MM.1S (cell line): ENCODE measurements at places on chromosomes 5 and 9.

DNA sequence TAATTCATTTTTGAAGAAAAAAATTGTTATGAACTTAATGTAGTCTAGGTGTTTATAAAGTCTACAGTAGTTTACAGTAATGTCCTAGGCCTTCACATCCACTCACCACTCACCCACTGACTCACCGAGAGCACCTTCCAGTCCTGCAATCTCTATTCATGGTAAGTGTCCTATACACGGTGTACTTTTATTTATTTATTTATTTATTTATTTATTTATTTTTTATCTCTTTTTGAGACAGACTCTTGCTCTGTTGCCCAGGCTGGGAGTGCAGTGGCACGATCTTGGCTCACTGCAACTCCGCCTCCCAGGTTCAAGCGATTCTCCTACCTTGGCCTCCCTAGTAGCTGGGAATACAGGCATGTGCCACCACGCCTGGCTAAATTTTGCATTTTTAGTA is 39.3 kb upstream of the PIK3R1 start:
- no peak overlapping the region for H3K27ac ChIP-seq
- H3K27me3 ChIP-seq = no peaks in the 10 kb centered on the region
- H3K4me1 ChIP-seq = no peaks in the 10 kb centered on the region
- no peaks in the 10 kb centered on the region for H3K36me3 ChIP-seq

GRCh38 chr5:82480331-82480730 is 202.2 kb upstream of the RPS23 start:
- no peak overlapping the region for H3K4me3 ChIP-seq
- H3K27ac ChIP-seq = no peak overlapping the region
- no peaks in the 10 kb centered on the region for H3K4me1 ChIP-seq
- H3K27me3 ChIP-seq = no peaks in the 10 kb centered on the region
- DNase-seq = no peak

- no peaks in the 10 kb centered on the region for H3K36me3 ChIP-seq
- no peak overlapping the region for H3K27ac ChIP-seq
- H3K4me3 ChIP-seq = no peak overlapping the region
- no peaks in the 10 kb centered on the region for H3K27me3 ChIP-seq
Observed at GRCh38 chr9:14687042-14687719, 6.1 kb downstream of the ZDHHC21 start.

DNA sequence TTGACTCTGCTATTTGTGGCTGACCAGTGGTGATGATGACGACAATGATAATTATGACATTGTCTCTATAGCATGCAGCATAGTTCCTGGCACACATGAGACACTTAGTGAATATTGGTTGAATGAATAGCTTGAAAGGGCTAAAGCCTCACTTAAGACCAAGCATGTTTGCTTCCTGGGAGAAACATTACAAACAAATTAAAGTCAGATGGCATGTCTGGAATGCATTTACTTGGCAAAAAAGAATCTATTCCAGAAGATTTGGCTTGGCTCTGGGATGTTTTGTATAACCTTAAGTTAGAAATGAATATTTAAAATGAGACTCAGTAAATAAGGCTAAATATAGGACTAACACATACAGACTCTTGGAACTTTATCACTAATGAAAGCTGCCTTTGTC is 21.6 kb downstream of the GAS1 start:
- H3K36me3 ChIP-seq = no peaks in the 10 kb centered on the region
- H3K4me3 ChIP-seq = no peak overlapping the region
- H3K27ac ChIP-seq = no peak overlapping the region
- H3K4me1 ChIP-seq = no peaks in the 10 kb centered on the region
- no peak for DNase-seq
- H3K27me3 ChIP-seq = no peaks in the 10 kb centered on the region

DNA sequence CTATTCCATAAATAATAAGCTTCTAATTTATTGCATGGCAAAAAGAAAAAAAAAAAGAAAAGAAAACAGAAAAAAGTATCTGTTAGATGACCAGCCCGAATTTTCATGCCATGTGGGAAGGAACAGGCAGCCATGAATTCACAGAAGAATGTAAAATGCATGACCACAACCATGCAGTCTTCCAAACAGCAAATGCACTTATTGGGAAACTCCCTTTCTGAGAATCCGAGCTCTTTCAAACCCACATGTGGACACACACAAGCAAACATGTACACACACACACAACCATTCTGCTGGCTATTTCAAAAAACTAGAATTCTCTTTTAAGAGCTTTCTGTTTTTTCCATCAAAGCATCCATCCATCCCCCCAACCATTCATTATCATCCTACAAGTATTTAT is 236.1 kb downstream of the DNAH5 start:
- H3K27ac ChIP-seq = no peak overlapping the region
- no peaks in the 10 kb centered on the region for H3K36me3 ChIP-seq
- no peaks in the 10 kb centered on the region for H3K4me1 ChIP-seq
- H3K27me3 ChIP-seq = no peaks in the 10 kb centered on the region
- DNase-seq = no peak

DNA sequence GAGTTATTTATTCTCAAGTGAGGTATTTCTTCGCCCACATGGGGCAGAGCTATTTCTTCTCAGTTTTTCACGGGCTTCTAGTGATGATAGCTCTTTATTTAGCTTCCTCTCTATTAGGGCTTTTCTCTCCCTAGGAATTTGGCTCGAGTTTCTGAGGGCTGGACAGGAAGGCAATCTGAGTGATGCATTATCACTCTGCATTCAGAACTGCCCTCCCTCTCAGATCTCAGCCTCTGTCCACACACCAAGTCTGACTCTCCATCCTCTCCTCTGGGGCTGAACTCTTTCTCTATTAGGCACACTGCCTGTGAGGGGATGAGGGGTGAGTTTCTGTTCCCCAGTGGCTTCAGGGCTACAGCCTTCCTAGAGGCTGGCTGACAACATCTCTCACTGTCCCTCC is 14.9 kb upstream of the SCAMP1 start:
- no peaks in the 10 kb centered on the region for H3K27me3 ChIP-seq
- no peaks in the 10 kb centered on the region for H3K36me3 ChIP-seq
- H3K4me1 ChIP-seq = no peaks in the 10 kb centered on the region
- H3K27ac ChIP-seq = no peak overlapping the region

- no peaks in the 10 kb centered on the region for H3K36me3 ChIP-seq
- H3K27me3 ChIP-seq = no peaks in the 10 kb centered on the region
- no peak for DNase-seq
- no peak overlapping the region for H3K27ac ChIP-seq
- no peak overlapping the region for H3K4me3 ChIP-seq
- no peaks in the 10 kb centered on the region for H3K4me1 ChIP-seq
Observed at GRCh38 chr5:146765089-146765832, 113.3 kb downstream of the PPP2R2B start.

DNA sequence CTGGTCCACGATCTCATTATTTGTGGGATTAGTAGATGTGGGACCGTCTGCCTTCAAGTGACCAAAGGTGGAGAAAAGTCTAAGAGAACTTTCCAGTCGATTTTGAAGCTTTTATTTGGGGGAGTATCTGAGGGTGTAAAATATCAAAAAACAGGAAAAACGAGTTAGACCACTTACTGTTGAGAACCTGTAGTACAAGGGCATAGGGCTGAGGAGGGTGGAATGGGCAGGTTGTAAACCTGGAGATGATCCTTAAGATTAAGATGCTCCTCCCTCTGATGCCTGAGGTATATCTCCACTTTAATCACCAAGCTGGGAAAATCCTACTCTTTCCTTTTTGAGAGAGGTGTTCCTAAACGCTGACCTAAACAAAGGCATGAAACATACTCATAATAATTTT is 32.0 kb upstream of the GTF2H2C start:
- no peak for DNase-seq
- H3K36me3 ChIP-seq = no peaks in the 10 kb centered on the region
- no peaks in the 10 kb centered on the region for H3K4me1 ChIP-seq
- no peaks in the 10 kb centered on the region for H3K27me3 ChIP-seq
- H3K4me3 ChIP-seq = no peak overlapping the region
- H3K27ac ChIP-seq = no peak overlapping the region

DNA sequence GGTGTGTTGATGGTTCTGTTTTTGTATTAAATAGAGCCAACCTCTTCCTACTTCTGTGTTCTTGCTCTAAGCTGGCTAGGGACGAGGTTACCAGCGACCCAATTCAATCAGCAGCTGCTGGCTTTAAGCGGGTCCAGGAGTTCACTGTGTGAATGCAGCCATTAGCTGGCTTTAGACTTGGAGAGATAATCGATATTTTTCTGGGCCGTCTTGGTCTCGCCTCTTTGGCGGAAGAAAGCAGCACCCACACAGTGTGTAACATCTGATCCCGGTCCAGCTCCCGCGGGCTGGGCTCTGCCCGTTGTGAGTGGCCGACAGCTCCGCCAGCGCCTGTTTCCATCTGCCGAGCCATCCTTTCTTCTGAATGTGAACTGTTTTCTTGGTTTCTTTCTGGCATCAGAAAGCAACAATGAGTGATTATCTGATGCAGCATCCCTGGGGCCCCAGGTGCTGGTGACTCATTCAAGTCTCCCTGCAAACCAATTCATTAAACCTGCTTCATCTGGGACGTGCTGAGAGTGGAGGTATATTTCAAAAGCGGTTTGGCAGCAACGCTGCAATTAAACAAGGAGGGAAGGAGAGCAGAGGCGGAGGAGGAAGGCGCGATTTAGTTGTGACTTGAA is 90.8 kb upstream of the IRX4 start:
- H3K4me1 ChIP-seq = no peaks in the 10 kb centered on the region
- H3K4me3 ChIP-seq = no peak overlapping the region
- H3K27me3 ChIP-seq = 0 out of 2 replicates have a peak, but pooled peaks cover 2% of the 10 kb centered on the region
- no peak for DNase-seq

DNA sequence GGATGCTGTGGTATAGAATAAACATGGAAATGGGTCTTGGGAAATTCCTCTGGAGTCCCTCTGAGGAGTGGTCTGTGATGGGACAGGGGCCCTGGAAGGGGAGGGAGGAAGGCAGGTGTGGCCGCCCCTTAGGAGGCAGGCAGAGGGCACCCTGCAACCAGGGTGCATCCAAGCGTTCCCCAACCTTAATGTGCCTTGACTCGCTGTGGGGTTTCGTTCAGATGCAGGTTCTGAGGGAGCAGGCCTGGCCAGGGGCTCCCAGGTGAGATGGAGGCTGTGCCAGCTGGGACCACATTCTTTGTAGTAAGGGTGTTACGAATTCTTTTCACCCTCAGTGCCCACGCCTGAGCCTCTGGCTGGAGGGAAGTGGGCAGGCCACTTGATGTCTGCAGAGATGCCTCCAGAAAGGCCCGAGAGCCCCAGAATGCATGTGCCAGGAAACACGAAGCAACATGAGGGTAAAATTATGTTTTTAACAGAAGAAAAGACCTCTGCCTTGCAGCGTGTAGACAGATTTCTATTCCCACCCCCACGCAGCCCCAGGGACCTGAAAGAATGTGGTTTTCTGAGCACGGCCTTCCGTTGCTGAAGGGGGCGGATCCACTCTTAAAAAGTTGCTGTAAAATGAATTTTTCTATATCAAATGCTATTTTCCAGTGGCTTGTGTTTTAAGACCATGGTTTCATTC is 150.4 kb upstream of the IER5L start:
- no peak for DNase-seq
- no peak overlapping the region for H3K4me3 ChIP-seq
- no peaks in the 10 kb centered on the region for H3K27me3 ChIP-seq
- no peaks in the 10 kb centered on the region for H3K4me1 ChIP-seq
- H3K36me3 ChIP-seq = no peaks in the 10 kb centered on the region
- H3K27ac ChIP-seq = no peak overlapping the region

- no peak overlapping the region for H3K4me3 ChIP-seq
- no peak for DNase-seq
- no peaks in the 10 kb centered on the region for H3K4me1 ChIP-seq
- H3K27ac ChIP-seq = no peak overlapping the region
- no peaks in the 10 kb centered on the region for H3K36me3 ChIP-seq
- no peaks in the 10 kb centered on the region for H3K27me3 ChIP-seq
Observed at GRCh38 chr5:170481849-170482248, 22.0 kb upstream of the KCNIP1 start.

DNA sequence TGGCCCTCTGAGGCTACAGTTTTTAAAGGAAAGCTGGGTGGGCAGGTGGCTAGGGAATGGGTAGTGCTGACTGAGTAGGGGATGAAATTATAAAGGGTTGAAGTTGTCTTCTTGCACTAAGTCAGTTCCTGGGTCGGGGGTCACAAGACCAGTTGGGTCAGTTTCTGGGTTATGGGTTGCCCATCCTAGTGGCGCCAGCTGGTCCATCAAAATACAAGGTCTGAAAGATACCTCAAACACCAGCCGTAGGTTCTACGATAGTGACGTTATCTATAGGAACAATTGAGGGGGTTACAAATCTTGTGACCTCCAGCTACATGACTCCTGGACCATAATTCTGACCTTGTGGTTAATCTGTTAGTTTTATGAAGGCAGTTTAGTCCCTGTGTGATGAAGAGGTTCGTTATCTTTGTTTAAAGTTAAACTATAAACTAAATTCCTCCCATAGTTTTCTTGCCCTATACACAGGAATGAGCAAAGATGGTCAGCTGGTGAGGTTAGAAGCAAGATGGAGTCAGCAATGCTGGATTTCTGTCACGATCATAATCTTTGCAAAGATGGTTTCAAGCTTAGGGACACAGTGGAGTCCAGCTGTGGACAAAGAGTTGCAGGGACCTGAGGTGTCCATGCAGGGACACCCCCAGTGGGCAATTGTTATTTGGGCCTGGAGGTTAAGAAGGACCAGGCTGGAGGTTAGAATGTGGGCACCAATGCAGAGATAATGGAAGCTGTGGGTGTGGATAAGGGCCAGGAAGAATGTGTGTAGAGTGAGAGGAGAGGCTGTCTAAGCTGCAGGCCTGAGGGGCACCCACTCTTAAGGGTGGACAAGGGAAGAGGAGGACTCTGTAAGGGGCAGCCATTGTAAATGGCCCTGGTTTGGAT is 14.0 kb upstream of the CREBRF start:
- no peaks in the 10 kb centered on the region for H3K27me3 ChIP-seq
- DNase-seq = no peak
- H3K4me1 ChIP-seq = peaks cover 3% of the 10 kb centered on the region
- H3K36me3 ChIP-seq = no peaks in the 10 kb centered on the region

- H3K27me3 ChIP-seq = no peaks in the 10 kb centered on the region
- H3K27ac ChIP-seq = no peak overlapping the region
- H3K36me3 ChIP-seq = no peaks in the 10 kb centered on the region
- H3K4me3 ChIP-seq = no peak overlapping the region
- no peak for DNase-seq
- H3K4me1 ChIP-seq = no peaks in the 10 kb centered on the region
Observed at GRCh38 chr9:24608599-24608998, 62.9 kb upstream of the IZUMO3 start.

DNA sequence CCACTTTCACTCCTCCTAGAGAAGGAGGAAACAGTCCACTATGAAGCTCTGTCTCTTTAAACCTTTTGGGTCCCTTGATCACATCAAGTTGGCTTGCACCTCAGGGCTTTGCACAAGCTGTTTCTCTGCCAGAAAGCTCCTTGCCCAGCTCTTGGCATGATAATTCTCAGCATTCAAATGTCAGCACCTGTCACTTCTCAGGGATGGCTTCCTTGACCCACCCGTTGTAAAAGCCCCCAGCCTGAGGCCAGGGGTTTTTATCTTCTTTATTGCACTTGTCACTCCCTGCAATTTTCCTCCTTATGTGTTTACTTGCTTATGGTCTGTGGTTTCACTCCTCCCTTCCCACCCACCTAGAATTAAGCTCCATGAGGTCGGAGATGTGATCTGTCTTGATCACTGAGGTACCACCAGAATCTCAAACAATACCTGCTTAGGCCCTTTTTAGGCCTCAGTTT is 200.7 kb upstream of the TBC1D2 start:
- H3K4me3 ChIP-seq = no peak overlapping the region
- no peak for DNase-seq
- H3K36me3 ChIP-seq = no peaks in the 10 kb centered on the region
- no peaks in the 10 kb centered on the region for H3K4me1 ChIP-seq
- no peak overlapping the region for H3K27ac ChIP-seq
- no peaks in the 10 kb centered on the region for H3K27me3 ChIP-seq
